ENCODE measurements at places on chromosomes 7 and 10.

GRCh38 chr7:15757041-15758000 is 70.8 kb upstream of the MEOX2 start:
- no peak for DNase-seq

- no peak for DNase-seq
Observed at GRCh38 chr7:156662277-156662676, 21.7 kb downstream of the RNF32 start.

DNA sequence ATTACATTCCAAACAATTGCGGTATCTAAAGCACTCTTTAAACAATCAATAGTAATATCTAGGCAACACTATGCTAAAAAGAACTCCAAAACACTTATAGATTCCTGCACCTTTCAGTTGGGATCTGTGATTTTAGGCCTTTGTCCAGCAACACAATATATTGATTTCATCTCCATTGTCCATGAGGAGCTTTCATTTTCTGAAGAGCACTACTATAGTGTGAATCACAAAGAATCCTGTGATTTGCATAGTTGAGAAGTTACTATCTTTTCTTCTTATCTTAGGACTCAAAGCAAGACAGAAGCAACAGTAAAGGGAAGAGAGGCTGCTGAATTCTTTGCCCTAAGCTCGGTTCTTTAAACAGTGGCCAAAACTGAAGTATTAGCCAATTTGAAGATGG is 846.8 kb downstream of the IPMK start:
- no peak for DNase-seq

GRCh38 chr10:76119515-76119914 is 688.1 kb downstream of the LRMDA start:
- no peak for DNase-seq

DNA sequence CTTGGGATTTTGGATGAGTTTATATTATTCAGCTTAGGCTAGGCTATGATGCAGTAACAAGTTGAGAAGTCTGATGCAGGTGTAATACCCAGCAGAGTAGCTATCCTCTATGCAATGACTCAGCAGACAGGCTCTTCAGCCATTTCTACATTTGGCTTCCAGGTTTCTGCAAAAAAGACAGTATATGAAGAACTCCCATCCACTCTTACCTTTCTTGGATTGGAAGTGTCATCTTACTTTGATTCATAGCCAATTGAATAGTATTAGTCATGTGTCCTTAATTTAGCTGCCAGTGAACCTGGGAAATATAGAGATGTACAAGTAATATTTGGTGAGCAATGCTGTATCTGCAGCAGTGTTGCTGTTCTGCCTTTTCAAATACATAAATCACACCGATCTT is 127.8 kb upstream of the NPSR1 start:
- no peak for DNase-seq

DNA sequence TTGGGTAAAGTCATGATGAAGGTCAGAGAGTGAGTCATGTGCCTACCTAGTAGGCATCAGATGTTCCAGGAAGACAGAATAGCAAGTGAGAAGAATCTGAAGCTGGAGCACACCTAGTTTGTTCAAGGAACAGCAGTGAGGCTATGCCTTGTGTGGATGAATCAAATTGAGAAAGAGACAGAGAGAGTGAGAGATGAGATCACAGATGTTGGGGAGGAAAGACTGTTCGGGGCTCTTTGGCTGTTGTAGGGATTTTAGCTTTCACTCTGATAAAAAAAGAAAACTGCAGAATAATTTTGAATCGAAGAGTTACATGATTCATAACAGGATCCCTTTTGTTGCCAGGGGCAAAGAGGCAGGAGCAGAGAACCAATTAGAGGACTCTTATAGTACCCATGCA is 6.3 kb downstream of the LIPF start:
- no peak for DNase-seq
